ENCODE measurements at places on chromosomes 2 and 18.
A peak's percentile ranks its signal among the peaks of the same experiment; 100 is the strongest.

DNA sequence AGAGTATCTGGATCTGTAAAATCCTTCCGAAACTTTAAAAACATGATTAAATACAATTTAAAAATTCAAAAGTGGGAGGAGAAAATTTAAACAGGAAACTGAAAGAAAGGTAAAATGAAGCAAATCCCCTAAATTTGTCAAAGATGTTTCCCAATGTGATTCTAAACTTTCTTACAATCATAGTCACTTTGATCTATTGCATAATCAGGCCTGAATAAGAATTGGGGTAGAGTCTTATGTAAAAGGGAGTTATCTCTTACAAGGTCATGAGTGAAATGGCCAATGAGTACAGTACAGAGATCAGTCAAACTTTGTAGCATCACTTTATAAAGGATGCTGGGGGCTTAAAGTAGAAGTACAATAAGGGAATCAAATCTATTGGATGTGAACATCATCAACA is 1657.7 kb upstream of the CELF4 start:
- no peak for DNase-seq

GRCh38 chr18:50819027-50819727 is 639 bp downstream of the MRO start:
- DNase-seq, result no peak

DNA sequence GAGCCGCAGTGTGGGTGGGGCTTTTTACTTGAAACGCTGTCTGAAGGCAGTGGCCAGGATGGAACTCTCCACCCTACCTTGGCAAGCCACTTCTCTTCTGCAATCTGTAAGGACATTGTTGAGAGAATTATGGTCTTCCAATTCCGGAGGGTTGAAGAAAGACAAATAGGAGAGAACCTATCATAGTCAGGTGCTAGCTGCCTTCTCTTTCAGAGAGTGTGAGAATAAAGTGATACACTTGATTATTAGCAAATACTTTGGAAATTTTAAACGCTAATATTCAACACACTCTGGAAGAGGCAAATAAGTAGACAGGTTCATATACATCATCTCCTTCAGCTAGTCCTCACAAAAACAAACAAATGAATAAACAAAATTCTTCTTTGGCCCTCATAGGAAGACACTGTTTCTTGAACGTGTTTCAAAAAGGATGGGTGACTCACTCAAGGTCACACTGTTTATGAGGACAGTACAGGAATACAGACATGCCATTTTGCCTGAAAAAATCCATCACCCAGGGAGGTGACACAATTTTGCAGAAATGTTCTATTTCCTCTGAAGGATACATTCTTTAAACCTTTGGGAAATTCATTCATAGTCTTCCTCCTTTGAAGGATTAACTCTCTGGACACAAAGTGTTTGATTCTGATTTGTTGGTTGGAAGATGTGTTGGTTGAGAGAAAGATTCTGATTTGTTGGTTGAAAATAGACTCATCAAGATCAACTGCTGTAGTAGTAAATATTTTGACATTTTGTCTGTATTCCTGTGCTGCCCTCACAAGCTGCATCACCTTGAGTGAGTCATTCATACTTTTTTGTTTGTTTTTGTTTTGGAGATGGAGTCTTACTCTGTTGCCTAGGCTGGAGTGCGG is 2.2 kb upstream of the IL1RN start:
- DNase-seq, result no peak

DNA sequence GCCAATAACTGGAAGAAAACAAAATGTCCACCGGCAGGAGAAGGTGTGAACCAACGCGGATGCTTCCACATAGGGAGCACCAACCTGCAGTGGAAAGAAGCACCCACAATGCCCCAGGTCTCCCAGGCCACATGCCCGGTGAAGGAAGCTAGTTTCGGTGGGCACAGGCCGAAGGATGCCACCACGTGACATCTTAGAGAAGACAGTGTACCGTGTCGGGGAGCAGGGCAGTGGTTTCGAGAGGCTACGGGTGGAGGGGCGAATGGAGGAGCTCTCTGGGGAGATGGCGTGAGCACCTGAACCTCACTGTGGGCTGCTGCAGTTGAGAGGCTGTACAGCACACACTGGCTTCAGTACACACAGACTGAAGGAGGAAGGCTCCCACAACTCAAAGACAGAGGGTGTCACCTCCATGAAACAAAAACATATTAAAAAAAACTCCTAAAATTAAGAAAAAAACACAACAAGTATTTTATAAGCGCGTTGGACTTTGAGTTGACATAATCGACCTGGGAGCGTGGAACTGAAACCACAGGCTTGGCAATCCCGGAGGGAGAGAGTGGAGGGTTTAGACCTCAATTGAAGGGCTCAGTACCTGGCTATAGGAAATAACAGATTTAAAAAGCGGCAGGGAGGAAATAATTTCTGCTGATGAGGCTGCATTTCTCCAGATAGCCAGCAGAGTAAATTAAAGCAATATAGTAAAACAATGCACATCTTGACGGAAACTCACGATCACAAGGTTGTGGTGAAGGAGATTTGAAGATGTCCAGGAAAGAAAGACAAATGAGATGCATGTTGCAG is 160.1 kb downstream of the RTP5 start:
- no peak for DNase-seq

DNA sequence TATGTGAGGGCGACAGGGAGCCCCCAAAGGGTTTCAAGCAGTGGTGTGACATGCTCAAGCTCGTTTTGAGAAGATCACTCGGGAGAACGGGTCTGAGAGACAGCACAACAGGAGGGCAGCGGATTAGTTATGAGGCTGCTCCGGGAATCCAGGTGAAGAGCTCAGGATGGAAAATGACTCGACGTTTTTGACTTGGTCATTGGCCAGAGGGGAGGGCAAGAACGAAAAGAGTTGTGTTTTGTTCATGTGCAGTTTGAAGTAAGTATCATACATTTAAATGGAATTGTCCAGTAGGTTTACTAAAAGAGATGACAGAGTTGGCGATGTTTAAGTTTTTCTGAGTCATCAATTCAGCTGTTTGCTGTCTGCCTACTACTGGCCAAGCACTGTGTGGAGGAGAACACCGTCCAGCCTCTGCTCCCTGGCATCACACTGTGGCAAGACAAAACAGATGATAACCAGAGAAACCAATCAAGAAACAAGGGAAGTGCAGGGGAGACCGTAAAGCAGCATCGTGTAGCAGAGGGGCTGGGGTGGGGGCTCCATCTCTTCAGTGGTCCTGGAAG is 25.3 kb upstream of the ANXA4 start:
- DNase-seq, result no peak

DNA sequence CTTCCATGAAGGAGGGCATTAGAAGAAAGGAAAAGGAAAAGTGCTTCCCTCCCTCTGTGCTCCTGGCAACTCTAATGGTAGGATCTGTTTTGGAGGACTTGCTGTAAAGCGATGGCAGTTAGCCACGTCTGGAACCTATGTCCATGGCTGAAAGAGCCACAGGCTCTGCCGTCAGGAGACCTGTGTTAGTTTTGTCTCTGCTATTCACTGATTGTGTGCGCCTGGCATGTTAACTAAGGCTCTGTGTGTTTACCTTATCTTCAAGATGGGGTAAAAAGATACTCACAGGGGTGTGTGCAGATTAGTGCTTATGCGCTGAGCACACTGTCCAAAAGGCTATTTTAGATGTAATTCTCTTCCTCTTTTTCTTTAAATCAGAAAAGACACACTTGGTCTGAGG is 109.8 kb upstream of the LTBP1 start:
- no peak for DNase-seq

- DNase-seq, result no peak
These were observed 105.2 kb downstream of the GALNT14 start for GRCh38 chr2:31033032-31033431.

GRCh38 chr18:13266218-13267100 is 47.9 kb downstream of the LDLRAD4 start:
- peak; percentile 48 for DNase-seq

DNA sequence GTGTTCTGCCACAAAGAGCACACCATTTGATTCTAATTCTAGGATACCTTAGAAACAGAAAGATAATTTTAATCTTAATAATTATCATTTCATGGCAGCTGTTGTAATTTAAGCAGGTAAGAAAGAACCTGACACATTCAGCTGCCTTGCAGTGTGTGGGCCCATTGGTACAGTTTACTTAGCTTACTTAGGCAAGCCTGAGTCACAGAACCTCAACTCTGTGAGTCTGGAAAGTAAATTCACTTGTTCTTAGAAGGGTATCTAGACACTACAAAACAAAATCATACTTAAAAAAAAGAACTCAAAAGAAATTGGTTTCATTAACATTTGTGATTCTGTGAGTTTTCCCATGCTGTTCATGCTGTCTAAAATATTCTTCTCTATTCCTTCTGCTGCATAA is 956.3 kb upstream of the SLC39A10 start:
- DNase-seq, result no peak

- DNase-seq, result peak; percentile 45
These were observed 3.7 kb downstream of the NFATC1 start for GRCh38 chr18:79399275-79400081.

DNA sequence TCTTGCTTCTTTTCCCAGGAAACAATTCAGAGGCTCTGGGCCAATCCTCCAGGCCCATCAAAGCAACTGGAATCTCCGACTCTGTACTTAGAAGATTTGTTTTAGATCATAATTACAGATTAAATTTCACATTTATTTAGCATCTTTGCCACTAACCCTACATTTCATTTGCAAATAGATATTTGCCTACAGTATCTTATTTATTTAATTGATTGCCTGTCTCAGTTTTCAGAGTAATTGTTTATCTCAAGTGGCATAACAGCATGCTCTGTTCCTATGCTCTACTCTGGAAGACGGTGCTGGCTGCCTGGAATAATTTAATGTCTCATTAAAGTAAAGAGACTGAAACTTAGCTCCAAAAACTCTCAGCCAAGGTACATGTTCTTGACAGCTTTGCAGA is 213.4 kb downstream of the HNMT start:
- DNase-seq, result no peak

GRCh38 chr18:28485918-28486317 is 309.0 kb upstream of the CDH2 start:
- DNase-seq, result no peak

- DNase-seq, result no peak
These were observed 796 bp downstream of the RFTN2 start for GRCh38 chr2:197674591-197674990.

DNA sequence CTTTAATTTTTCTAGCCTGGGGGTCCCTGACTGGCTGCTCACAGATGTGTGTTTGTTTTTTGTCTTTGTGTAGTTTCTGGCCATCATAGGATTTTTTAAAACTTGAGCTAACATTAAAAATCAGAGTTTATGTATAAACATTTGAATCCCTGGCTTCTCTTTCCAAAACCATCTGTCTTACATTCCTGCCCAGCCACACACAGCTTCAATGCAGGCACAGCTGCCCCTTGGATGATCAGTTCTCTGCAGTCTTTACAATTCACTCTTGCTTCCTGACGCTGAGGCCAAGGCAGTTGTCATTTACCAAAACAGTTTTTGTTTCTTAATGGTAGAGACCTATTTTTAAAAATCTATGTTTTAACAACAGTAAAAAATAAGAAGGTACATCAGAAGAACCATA is 169.2 kb upstream of the LRRTM1 start:
- no peak for DNase-seq

DNA sequence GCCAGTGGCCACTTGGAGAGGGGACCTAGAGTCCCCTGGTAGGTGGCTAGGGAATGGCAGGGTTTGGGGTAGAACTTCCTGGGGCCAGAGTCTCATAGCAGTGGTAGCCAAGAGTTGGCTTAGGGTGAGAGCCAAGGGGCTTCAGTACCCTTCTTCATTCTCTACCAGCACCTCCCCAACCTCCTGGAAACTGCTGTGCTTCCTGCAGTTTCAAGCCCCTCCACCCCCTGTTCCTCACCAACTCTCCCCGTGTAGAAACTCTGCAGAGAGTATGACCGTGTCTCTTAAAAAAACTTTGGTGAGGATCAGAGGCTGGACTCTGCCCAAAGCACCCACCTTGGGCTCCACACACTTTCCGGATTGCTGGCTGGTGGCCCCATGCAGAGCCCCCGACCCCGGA is 159.6 kb downstream of the MSH2 start:
- DNase-seq, result no peak

- DNase-seq, result no peak
These were observed 64.3 kb upstream of the ZNF385B start for GRCh38 chr2:179925713-179926112.

DNA sequence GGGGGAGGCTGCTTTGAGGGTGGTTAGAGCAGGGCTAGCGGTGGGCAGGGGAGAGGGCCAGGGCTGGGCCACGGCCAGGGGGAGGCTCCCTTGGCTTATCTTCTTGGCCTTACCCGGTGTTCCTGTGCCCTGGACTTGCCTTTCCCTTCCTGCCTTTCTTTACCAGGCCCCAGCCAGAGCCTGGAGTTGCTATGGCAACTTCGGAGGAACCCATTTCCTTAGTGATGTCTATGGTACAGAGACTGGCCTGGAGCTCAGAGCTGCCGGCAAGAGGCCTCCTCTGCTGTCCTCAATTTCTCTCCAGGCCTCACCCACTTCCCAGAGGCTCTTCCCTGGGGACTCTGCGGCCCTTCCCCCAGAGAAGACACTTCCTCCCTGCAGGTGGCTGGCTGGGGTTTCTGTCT is 11.5 kb downstream of the SPEG start:
- DNase-seq, result no peak

DNA sequence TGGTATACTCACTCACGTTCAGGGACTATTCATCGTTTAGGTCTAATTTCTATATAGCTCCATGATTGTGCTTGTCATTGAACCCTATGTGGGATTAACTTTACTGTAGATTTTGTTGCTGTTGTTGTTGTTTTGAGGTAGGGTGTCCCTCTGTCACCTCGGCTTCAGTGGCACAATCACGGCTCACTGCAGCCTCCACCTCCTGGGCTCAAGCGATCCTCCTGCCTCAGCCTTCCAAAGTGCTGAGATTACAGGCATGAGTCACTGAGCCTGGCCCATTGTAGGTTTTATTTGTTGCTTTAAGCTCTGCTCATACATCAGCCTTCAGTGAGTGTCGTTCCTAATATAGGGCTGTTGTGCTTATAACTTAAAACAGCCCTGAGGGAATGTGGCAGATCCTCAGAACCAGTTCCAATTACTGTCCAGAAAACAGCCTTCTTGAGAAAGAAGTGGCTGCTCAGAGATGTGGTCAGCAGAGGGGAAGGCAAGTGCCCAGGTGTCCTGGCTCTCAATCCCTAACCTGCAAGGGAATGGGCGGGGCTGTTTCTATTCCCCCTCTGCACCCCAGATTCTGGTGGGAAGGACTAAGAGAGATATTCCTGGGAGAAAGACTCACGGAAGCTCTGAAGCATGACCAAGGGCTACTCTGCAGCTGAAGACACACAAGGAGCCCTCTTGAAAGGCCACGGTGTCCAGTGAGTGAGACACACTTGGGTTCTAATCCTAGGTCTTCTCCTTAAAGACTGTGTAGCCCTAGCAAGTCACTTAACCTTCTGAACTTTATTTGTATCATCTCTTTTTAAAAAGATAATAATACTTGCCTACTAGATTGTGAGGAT is 79.6 kb upstream of the LCLAT1 start:
- no peak for DNase-seq

- no peak for DNase-seq
These were observed 23.9 kb downstream of the IAH1 start for GRCh38 chr2:9498210-9498609.

Measured in CD4-positive, alpha-beta memory T cell (primary cell).